ELF-1 (cell line): ENCODE measurements at places on chromosomes 2 and 18.
A peak's percentile ranks its signal among the peaks of the same experiment; 100 is the strongest.

DNA sequence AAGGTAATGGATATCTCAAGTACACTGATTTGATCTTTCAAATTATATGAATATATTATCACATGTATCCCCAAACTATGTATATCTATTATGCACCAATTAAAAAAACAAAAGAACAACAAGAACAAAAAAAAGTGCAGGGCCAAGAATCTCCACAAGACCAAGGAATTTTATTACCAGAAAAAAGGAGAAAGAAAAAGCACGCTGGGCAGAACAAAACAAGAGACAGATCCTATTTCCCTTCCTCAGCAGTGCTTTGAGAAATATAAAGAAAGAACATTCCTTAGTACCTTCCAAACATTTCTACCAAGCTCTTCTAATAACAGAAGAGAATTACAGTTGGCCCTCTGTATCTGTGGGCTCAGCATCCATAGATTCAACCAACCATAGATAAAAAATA lies 144.7 kb upstream of the CREB1 start:
- no peak for DNase-seq

GRCh38 chr2:39881948-39882347 lies 102.9 kb upstream of the THUMPD2 start:
- DNase-seq, result no peak

GRCh38 chr2:176002688-176003210 lies 682 bp upstream of the LNPK start:
- no peak for DNase-seq

DNA sequence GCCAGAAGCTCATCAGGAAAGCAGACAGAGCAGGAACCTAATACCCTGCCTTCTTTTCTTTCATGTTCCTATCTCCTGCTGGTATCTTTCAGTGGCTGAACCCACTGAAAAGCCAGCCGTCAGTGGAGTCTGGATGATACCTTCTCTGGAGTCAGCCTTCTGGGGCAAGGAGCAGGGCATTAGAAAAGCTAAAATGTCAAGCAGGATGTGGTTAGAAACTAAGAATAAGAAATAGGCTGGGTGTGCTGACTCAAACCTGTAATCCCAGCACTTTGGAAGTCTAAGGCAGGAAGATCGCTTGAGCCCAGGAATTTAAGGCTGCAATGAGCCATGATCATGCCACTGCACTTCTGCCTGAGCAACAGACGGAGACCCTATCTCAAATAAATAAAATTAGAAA lies 642.0 kb upstream of the FSHR start:
- peak; percentile 42 for DNase-seq

GRCh38 chr2:100796499-100797100 lies 23.3 kb upstream of the NPAS2 start:
- DNase-seq, result no peak

- DNase-seq, result no peak
These were observed 180.6 kb upstream of the CCDC68 start for GRCh38 chr18:55139836-55140235.

DNA sequence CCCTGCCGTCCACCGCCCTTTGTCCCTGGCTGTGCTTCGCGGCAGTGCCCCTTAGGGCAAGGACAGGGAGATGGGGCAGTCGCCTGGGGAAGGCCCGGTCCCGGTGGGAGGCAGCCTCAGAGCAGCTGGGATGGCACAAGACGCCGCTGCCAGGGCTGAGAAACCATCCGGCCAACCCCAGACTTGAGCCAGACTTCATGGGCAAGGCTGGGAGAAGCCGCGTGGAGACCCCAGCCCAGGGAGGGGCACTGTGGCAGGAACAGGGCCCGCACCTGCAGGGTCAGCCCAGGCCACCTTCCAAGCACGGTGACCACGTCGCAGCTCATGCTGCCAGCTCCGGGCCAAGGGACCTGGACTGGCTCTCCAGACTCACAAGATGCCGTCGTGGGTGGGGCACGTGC lies 84.0 kb downstream of the NFATC1 start:
- no peak for DNase-seq

- peak; percentile 64 for DNase-seq
These were observed 83.9 kb downstream of the AAK1 start for GRCh38 chr2:69559442-69560146.

- no peak for DNase-seq
These were observed 38.2 kb downstream of the KCMF1 start for GRCh38 chr2:85009019-85009618.

GRCh38 chr2:109333414-109334210 lies 204.6 kb downstream of the SH3RF3 start:
- DNase-seq, result no peak
